ENCODE measurements at places on chromosomes 1 and 21. TPM values are rescaled to one million over a fixed set of nuclear protein-coding genes. Genes with fewer than 3 reads are reported as not detected.

DNA sequence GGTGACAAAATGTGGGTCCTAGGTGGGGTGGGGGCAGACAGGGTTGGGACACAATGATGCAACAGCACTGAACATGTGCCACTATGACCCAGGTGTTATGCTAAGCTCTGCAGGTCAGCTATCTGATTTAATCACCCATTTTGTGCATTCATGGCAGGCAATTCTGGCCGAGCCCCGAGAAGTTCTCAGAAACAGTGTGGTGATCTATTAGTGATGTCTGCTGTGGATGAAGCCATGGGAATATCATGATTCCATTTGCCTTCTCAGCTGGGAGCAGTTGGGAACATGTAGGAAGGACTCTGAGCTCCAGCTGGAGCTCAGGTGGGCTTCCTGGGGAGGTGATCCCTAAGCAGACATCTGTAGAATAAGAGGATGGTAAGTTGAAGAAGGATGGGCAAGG, 194.0 kb upstream of the POU3F1 start:
- no peaks in the 10 kb centered on the region for H3K4me1 ChIP-seq
- peaks cover 5% of the 10 kb centered on the region for H3K27me3 ChIP-seq
- H3K36me3 ChIP-seq, result no peaks in the 10 kb centered on the region
- no peak for DNase-seq

- no peak overlapping the region for H3K4me3 ChIP-seq
- no peak for DNase-seq
- peaks cover 3% of the 10 kb centered on the region for H3K4me1 ChIP-seq
- H3K27me3 ChIP-seq, result no peaks in the 10 kb centered on the region
- peaks cover 30% of the 10 kb centered on the region for H3K36me3 ChIP-seq
- H3K27ac ChIP-seq, result no peak overlapping the region
Measured at GRCh38 chr1:180033390-180033789, 78.8 kb downstream of the CEP350 start.

DNA sequence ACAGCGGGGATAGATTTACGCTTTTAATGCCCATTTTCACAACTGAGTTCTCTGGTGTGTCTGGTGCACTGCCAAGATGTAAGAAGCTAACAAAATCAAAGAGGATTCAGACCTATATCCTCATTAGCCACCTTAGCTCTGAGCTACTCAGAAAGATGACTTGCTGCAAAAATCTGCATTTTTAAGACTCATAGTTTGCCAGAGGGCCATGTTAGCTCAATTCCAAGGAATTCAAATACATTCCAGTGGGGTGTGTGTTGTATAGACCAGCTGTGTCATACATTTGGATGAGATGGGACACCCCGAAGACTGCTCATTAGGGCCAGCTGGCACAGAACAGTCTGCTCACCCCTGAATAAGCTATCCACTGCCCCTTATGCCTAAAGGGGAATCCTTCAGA, 8.9 kb downstream of the DENND2D start:
- DNase-seq, result no peak
- H3K4me3 ChIP-seq, result no peak overlapping the region
- H3K27me3 ChIP-seq, result no peaks in the 10 kb centered on the region
- H3K27ac ChIP-seq, result peak overlapping the region; percentile 99
- peaks cover 98% of the 10 kb centered on the region for H3K4me1 ChIP-seq

DNA sequence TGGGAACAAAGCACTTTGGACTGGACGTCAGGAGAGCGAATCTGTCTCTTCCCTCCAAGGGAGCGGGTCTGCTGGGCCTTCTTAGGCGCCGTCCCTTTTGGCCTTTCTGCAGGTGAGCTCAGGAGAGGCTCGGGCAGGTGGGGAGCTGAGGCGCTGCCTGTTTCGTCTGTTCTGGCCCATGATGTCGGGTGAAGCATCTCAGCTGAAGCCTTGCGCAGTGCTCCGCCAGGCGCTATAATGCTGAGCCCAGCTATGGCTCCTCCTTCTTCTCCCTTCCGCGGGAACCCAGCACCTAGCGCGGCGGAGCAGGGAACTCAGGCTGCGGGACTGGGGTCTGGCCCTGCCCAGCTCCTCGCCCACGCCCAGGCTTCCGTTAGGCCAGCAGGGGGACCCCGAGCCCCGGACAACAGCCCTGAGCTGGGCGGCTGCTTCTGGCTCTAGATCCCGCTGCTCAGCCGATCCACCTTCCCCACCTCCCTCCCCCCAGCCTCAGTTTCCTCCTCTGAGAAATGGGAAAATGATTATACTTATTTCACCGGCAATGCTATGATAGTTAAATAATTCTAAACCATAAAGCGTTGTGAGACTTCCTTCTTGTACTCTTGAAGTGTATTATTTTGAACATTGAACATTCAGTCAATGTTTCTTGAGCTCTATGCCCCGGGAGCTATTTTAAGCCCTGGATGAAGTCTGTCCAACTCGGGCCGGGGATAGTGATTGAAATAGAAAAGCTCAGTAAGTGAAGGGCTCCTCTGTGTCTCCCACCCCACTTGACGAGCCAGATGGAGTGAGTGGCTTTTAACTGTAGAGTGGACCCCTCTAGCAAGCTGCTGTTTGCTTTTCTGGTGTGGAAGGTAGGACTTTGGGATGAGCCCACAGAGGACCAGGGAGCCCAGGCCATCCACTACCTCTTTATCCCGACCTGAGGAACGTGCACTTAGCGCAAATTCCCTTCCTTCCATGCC, 9.6 kb upstream of the ADORA1 start:
- peaks cover 41% of the 10 kb centered on the region for H3K27me3 ChIP-seq
- no peaks in the 10 kb centered on the region for H3K36me3 ChIP-seq

DNA sequence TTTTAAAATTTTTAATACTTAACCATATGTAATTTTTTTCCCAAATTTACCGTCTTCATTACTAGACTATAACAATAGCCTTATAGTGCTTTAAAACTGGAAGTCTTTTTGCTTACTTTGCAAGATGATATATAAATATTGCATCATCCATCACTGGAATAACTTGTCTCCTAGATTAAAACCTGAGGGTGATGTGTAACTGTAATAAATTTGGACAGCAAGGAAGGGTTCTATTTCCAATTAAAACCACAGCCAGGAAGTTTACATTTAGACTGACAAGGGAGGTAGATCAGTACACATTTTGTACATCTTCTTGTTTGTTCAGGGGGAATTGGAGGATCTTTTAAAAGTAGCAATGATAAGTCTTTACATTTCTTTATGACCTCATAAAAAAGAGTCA, 21.9 kb downstream of the NTNG1 start:
- no peaks in the 10 kb centered on the region for H3K4me1 ChIP-seq
- DNase-seq, result no peak
- H3K27me3 ChIP-seq, result peaks cover 11% of the 10 kb centered on the region
- no peak overlapping the region for H3K27ac ChIP-seq

DNA sequence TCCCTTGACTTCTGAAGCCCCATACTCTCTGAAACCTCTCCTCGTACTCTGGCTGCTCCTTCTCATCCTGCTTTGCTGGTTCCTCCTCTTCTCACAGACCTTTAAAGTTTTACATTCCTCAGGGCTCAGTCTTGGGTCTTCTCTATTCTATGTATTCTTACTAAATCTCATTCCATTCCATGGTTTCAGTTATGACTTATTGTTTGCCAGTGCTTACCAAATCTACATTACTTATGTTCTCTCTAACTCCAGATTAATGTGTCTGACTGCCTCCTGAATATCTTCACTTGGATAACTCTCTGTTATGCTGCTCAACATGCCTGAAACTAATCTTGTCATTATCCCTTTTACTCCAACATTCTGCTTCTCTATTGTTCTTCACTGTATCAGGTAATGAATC, 5.4 kb upstream of the SLC35D1 start:
- peaks cover 1% of the 10 kb centered on the region for H3K27me3 ChIP-seq
- no peaks in the 10 kb centered on the region for H3K36me3 ChIP-seq
- peaks cover 2% of the 10 kb centered on the region for H3K4me1 ChIP-seq
- no peak for DNase-seq
- no peak overlapping the region for H3K27ac ChIP-seq
- no peak overlapping the region for H3K4me3 ChIP-seq

DNA sequence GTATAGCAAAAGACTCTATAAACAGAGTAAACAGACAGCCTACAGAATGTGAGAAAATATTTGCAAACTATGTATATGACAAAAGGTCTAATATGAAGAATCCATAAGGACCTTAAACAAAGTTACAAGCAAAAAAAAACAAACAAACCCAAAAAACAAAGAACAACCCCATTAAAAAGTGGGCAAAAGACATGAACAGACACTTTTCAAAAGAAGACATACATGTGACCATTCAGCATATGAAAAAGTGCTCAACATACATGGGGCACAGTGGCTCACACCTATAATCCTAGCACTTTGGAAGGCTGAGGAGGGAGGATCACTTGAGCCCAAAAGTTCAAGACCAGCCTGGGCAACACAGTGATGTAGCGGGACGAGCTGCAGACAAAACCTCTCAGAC, 17.9 kb upstream of the OR2B11 start:
- H3K27ac ChIP-seq, result no peak overlapping the region
- no peak overlapping the region for H3K4me3 ChIP-seq

DNA sequence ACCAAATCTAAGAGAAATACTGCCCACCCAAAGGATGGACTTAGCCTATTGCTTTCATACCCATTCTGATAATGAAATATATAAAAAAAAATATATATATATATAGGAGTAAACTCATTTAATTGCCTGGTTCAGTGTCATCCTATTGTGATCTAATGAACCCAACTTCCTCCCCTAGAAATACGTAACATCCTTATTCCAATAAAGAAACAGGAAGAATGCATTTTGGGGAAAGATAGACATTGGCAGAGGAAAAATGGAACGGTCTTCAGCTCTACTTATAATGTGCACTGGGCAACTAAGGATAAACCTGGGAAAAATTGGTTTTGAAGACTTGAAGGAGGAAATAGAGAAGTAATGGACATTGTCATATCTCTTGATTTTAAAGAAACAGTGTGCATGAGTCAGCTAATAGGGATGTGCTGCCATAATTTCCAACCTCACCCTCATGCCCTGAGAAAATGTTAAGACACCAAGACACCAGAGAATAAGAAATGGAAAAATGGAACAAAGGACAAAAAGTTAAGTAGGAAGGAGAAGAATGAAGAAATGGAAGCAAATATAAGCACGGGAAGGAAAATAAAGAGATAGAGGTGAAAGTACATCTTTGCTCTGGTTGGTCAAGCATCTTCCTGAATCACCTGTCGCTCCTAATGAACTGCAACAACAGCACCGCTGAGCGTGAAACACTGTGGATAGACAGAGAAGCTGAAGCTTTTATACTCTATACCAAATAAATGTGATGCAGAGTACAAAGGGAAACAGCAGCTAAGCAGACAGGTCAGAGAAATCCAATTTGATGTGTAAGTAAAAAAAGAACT, 5.4 kb downstream of the UBR4 start:
- DNase-seq, result no peak
- peaks cover 24% of the 10 kb centered on the region for H3K36me3 ChIP-seq
- no peak overlapping the region for H3K4me3 ChIP-seq
- H3K27ac ChIP-seq, result no peak overlapping the region
- no peaks in the 10 kb centered on the region for H3K27me3 ChIP-seq
- H3K4me1 ChIP-seq, result peaks cover 70% of the 10 kb centered on the region

DNA sequence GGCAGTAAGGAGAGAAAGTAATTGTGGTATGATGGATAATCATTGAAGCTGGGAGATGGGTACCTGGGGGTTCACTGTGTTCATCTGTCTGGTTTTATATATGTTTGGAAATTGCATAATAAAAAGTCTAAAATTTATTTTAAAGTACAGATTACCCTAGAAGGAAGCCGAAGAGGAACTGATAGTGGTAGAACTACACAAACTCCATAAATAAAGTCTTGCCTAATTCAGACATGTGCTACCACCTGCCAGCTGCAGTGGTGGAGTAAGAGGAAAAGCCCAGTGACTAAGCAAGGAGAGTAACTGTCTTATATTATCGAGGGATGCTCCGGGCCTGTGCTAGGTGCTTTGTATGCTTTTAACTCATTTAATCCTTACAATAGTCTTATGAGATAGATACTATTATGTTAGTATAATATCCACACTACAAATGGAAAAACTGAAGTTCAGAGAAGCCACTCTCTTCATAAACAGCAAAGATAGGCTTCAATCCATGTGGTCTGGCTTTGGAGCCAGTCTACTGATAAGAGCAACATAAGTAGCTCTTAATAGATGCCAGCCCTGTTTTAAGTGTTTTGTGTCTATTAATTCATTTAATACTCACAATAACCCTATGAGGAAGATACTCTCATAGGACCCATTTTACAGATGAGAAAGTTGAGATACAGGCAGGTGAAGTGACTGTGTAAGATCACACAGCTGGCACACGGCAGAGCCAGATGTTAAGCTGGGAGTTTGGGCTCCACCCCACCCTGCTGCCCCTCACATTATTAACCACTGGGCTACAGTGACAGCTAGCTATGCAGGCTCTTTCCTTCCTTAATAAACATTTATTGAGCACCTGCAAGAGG, 56.8 kb upstream of the HNRNPU start:
- no peaks in the 10 kb centered on the region for H3K27me3 ChIP-seq
- DNase-seq, result no peak
- H3K27ac ChIP-seq, result no peak overlapping the region
- no peak overlapping the region for H3K4me3 ChIP-seq
- peaks cover 11% of the 10 kb centered on the region for H3K4me1 ChIP-seq

GRCh38 chr1:41504114-41505035, 19.9 kb upstream of the EDN2 start:
- no peaks in the 10 kb centered on the region for H3K36me3 ChIP-seq
- H3K4me1 ChIP-seq, result no peaks in the 10 kb centered on the region
- H3K27ac ChIP-seq, result no peak overlapping the region
- DNase-seq, result no peak
- H3K27me3 ChIP-seq, result no peaks in the 10 kb centered on the region

- no peak overlapping the region for H3K4me3 ChIP-seq
- no peak for DNase-seq
- no peaks in the 10 kb centered on the region for H3K4me1 ChIP-seq
- H3K27ac ChIP-seq, result no peak overlapping the region
Measured at GRCh38 chr1:70420320-70420719, 9.3 kb downstream of the CTH start.

DNA sequence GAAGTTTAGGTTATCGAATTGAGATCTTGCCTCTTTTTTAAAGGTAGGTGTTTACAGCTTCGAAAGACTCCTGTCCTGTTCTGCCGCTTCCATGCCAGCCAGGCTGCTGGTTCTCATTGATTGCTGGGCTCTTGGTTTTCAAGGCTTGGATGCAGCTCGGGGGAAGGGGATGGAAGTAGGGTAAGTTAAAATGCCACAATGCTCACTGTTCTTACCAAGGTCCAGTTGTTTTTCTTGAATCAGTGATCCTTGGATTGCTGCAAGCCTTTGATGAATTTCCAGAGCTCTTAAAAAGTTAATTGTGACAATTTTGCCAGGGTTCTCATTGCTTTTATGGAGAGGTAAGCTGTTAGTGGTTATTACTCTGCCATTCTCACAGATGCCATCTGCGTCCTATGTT, 74.9 kb downstream of the PCBP3 start:
- H3K27me3 ChIP-seq, result no peaks in the 10 kb centered on the region
- H3K4me3 ChIP-seq, result no peak overlapping the region
- DNase-seq, result no peak

GRCh38 chr1:237287876-237288521, 246.0 kb downstream of the RYR2 start:
- H3K4me1 ChIP-seq, result no peaks in the 10 kb centered on the region
- no peak for DNase-seq
- H3K27ac ChIP-seq, result no peak overlapping the region
- no peak overlapping the region for H3K4me3 ChIP-seq
- H3K27me3 ChIP-seq, result peaks cover 5% of the 10 kb centered on the region

The NPR1 gene
- total RNA-seq, result 0.05 TPM

The CFAP141 gene
- not detected for total RNA-seq

The F3 gene
- total RNA-seq, result not detected

The MIXL1 gene
- total RNA-seq, result not detected

The RBP7 gene
- total RNA-seq, result not detected

The RASAL2 gene
- not detected for total RNA-seq

The C1orf232 gene
- total RNA-seq, result not detected

The TEX38 gene
- not detected for total RNA-seq

The OR6N1 gene
- total RNA-seq, result not detected

The WNT9A gene
- total RNA-seq, result not detected

The LIN28A gene
- total RNA-seq, result not detected
